ENCODE measurements at places on chromosomes 13 and 19.

GRCh38 chr19:10521461-10522171 lies 4.4 kb upstream of the S1PR5 start:
- DNase-seq = no peak

- no peak for DNase-seq
These were observed 16.6 kb downstream of the OLFM4 start for GRCh38 chr13:53045189-53045588.

GRCh38 chr19:19817357-19817756 lies 4.2 kb downstream of the ZNF506 start:
- no peak for DNase-seq

GRCh38 chr13:49216334-49216733 lies 3.8 kb upstream of the MLNR start:
- DNase-seq = no peak

DNA sequence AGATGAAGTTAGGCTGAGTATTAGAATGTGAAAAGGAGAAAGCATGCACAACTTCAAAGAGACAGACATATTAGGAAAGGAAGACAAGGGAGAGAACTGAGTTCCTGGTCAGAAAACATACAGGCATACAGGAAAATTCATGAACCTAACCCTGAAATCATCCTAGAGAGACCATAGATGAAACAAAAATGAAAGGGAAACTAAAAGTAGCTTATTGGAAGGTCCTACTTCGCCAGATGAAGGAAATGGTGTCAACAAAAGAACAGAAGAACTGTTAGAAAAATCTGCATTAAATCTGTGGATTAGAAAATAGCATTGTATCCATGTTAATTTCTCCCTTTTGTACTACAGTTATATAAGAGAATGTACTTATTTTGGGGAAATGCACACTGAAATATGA lies 169.0 kb upstream of the UFM1 start:
- DNase-seq = no peak

- DNase-seq = no peak
These were observed 38.0 kb downstream of the NFIX start for GRCh38 chr19:13033244-13033643.

DNA sequence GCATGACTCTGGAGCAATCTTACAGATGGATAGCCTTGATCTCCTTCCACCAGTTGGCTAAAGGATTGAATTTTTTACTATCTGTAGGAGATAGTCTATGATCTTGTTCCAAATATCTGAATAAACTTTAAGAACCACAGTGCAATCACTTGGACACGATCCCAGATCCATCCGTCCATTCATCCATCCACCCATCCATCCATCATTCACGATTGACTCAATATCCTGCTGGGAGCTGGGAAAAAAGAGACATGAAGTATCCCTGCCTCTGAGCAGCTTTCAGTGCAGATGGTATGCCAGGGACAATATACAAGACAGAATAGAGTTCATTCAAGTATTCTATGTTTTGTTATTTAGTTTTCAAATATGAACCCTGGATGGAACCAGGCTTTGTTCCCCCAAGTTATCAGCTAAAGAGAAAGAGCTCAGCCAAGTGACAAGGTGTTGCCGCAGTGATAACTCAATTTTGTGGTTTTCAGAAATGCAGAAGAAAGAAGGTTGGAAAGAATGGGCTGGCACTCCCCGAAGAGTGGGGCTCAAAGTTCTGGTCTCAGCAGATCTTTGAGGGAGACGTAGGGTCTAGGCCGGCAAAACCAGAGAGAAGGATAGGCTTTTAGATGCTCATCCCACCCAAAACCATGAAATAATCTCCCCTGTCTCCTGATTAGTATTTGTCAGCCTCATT lies 66.3 kb downstream of the IRS2 start:
- DNase-seq = no peak

GRCh38 chr19:51258165-51259160 lies 7.6 kb downstream of the SIGLECL1 start:
- no peak for DNase-seq

DNA sequence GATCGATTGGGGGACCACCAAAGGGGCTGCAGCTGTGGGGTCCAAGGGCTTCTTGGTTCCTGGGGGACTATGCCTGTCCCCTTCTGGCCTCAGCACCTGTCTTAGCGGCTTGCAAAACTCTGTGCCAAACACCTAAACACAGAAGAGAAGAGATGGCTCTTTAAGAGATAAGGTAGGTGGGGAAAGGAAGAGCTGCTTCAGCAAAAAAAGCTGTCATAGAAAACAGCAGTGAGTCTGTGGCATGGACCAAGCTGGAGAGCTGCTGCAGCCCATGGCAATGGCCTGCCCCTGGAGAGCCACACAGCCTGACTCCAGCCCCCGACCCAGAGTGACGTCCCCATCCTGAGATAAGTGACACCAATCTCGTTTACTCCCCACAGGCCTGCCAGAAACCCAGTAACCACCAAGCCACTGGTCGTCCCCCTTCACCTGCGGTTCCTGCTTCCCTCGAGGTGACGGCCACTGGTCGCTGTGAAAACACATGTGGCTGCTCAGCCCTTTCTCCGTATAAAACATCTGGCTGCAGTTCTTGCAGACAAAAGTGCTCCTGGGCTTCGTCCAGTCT lies 25.0 kb upstream of the NAPA start:
- DNase-seq = no peak

DNA sequence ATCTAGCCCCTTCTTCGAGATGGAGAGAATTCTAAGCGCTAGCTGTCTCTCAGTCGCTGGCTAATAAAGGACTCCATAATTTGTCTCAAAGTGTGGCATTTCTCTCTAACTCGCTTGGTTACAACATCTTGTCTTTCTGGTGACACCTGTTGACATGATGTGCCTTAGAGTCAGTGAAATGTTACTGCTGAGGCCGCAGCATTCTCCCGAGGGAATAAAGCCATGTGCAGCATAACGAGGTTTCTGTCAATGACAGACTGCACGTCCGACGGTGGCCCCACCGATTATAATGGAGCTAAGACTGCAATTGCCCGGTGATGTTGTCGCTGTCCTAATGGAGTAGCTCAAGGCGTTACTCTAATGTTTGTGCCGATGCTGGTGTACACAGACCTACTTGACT lies 20.3 kb upstream of the GPR32 start:
- DNase-seq = no peak

GRCh38 chr13:30045916-30046704 lies 195.7 kb upstream of the UBL3 start:
- no peak for DNase-seq

- no peak for DNase-seq
These were observed 471 bp downstream of the FUT1 start for GRCh38 chr19:48751845-48752495.

DNA sequence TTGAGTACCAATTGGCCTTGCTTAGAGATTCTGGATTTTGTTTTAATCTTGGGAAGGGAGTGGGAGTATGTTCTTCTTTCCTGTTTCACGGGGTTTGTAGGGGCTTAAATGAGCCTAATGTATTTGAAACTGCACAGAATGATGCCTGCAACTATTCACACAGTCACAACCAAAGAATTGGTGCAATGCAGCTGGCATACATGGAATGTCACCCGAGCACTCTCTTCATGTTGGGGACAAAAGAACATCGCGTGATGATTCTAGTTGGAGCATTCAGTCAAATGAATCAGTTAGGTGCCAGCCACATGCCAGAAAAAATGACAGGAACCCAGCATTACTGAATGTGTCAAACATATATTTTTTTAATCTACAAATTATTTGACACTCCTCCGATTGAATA lies 22.1 kb downstream of the STARD13 start:
- DNase-seq = no peak

DNA sequence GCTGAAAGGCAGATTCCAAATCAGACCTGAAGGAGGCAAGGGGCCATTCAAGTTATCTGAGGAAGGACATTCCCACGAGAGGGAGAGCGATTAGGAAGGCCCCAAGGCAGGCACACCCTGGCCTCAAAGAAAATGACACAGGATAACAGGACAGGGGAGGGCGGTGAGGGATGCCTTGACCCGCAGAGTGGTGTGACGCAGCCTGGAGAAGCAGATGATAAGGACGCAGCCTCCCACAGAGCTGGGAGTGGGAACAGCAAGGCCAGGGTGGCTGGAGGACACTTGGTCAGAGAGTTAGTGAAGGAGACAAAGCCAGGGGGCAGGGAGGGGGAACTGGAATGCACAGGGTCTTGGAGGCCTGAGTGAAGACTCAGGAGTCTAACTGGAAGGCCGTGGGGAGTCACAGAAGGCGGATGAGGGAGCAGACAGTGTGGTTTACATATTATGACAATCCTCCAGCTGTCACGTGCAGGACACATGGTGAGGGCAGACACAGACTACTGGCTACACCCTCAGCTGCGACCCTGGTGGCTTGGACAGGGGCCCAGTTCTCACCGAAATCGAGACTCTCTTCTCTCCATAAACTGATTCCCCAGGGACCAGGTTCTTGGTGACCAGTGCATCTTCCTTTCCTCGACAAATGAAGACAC lies 5.8 kb upstream of the DYRK1B start:
- DNase-seq = no peak

GRCh38 chr19:11437955-11438354 lies 2.5 kb downstream of the PRKCSH start:
- DNase-seq = no peak

DNA sequence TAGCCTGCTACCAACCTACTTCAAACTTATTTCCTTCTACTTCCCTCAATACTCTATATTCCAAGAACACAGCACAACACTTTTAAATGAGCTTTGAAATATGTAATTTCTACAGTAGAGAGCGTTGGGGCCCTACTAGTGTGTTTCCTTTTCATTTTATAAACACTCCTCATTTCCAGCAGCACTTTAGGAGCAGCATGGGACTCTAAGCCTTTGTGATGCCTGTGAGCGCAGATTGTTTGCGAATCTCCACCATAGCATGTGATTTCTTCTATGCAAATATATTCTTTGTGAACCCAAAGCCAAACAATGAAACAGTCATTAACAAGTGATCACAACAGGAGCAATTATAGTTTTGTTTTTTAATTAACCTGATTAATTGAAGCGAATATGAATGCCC lies 3.6 kb downstream of the SOHLH2 start:
- DNase-seq = no peak

- DNase-seq = no peak
These were observed 89.9 kb upstream of the MAB21L1 start for GRCh38 chr13:35566340-35566739.

DNA sequence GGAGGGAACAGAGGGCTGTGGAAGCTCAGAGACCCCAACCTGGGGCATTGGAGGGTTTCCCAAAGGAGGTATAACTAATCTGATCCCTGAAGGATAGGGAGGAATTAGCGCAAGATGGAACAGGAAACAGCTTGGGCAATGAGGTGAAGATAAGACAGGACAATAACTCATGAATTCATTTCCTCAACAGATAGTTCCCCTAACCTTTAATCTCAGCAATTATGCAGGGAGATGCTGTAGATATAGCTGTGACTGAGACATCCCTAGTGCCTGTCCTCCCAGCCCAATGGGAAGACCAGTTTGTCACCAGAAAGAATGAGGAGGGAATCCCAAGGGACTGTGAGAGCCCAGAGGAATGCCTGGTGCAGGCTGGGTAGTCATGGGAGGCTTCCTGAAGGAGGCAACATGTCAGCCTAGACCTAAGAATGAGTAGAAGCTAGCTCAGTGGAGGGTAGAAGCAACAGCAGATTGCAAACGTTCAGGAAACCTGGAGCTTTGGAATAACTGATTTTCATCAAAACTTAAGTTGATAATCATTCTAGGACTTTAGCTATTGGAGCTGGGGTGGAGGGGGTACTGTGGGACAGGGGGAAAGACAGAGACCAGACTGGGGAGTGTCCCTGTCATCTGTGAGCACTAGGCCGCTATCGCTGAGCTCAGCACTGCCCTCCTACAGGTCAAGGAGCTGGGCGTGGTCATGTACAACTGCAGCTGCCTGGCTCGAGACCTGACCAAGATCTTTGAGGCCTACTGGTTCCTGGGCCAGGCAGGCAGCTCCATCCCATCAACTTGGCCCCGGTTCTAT lies 18.8 kb downstream of the HIPK4 start:
- DNase-seq = no peak

- no peak for DNase-seq
These were observed 43.9 kb downstream of the TNFSF13B start for GRCh38 chr13:108313382-108313781.

GRCh38 chr13:95039415-95039814 lies 261.8 kb downstream of the ABCC4 start:
- no peak for DNase-seq

DNA sequence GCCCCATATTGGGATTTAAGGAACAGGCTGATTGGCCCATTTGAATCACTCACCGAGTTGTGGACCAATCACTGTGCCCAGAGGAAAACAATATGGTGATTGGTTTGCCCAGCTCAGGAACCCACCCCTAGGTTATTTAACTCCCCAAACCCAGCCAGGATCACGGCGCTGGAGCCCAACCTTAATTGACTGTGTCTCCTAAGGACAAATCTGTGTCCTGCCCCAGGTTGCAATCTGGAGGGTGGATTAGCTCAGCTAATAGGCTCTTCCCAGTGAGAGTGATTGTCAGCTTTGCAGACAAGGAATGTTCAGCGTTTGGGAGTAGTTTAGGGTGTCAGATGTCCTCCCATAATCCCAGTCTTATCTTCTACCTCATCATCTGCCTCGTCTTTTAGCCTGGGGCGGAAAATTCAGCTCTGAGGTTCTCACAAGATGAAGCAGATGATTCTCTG lies 3.5 kb upstream of the ZNF358 start:
- no peak for DNase-seq

- DNase-seq = no peak
These were observed 156.2 kb downstream of the STK24 start for GRCh38 chr13:98420554-98421175.

- no peak for DNase-seq
These were observed 1.9 kb downstream of the SULT2B1 start for GRCh38 chr19:48553676-48554384.

DNA sequence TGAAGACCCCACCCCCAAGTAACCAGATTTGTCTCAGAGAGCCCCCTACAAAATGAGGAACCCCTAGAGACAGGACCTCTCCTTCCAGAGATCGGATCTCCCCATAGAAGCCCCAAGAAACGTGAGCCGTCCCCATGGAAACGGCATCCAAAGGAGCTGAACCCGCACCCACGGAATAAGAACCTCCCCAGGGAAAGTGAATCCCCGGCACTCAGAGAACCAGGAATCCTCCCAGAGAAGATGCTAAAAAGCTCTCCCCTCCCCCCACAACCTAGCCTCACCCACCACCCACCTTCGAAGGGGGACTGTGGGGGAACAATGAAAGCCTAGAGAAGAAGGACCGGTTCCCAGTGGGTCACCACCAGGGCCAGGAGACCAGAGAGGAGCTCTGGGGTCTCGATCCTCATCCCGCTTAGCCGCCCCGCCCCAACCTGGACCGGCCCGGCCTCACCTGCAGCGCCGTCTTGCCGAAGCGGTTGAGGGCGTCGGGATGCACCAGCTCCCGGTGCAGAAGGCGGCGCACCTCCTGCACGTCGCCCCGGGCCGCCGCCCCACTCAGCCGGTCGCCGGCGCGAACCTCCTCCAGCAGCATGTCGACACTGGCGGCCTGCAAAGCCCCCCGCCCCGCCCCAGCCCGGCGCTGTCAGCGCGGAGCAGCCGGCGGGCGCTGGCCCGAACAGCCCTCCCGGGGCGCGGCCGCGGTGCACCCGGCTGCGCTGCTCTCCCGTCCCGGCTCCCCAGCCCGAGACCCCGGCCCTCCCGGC lies 535 bp downstream of the CDKN2D start:
- DNase-seq = no peak

- DNase-seq = no peak
These were observed 1524.0 kb downstream of the SLITRK1 start for GRCh38 chr13:82358284-82358683.

GRCh38 chr19:20078581-20079031 lies 806 bp downstream of the ZNF90 start:
- no peak for DNase-seq

GRCh38 chr19:48290771-48291488 lies 21.0 kb downstream of the ZNF114 start:
- peak; percentile 86 for DNase-seq

Data from ascending aorta (tissue), 2 donors.